ENCODE measurements at places on chromosomes 12 and 14.

DNA sequence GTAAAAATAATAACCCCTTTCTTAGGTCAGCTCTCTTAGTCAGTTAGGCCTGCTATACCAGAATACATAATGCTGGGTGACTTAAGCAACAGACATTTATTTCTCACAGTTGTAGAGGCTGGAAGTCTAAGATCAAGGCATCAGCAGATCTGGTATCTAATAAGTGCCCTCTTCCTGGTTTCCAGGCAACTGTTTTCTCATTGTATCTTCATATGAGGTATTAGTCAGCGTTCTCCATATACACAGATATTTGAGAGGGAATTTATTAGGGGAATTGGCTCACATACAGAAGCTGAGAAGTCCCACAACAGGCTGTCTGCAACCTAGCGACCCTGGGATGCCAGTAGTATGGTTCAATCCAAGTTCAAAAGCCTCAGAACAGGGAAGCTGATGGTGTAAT is 896.0 kb downstream of the GALC start:
- no peak for DNase-seq

DNA sequence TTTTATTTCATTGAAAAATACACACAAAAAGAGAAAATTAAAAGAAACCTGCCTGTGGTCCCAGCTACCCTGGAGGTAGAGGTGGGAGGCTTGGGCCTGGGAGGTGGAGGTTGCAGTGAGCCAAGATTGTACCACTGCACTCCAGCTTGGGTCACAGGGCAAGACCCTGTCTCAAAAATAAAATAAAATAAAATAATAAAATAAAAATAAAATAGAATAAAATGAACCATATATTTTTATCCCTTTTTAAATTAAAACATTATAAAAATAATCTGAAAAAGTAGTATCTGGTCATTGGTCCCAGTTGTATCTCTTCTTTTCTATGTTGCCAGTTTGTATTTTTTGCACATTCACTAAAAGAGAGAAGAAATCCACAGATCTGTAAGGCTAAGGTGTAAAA is 16.7 kb upstream of the FAM234B start:
- no peak for DNase-seq

DNA sequence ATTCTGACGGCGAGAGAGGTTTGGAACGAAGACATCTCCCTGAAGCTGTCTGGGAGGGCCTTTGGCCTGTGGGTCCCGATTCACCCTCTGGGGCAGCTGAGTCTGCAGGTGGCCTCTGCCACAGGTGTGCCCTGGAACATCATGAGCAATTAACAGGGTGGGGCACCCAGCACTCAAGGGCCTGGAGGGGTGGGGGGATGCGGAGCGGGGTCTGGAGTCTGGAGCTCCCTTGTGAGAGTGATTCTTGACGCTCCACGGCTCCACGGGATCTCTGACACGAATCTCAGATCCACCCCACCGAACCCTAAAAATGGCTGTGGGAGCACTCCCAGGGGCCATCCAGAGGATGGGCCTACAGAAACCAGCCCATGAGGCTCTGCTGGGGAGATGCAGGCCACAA is 8.3 kb downstream of the ITPK1 start:
- no peak for DNase-seq

GRCh38 chr12:76183459-76184186 is 99.1 kb upstream of the NAP1L1 start:
- peak; percentile 94 for DNase-seq

GRCh38 chr14:86525673-86526072 is 995.7 kb downstream of the FLRT2 start:
- DNase-seq, result no peak

- DNase-seq, result no peak
Observed at GRCh38 chr14:44428231-44428945, 78.7 kb downstream of the FSCB start.

Measured in amniotic stem cell (primary cell).